DMS 273 treated with DMSO at 0.1 percent for 48 hours (cell line): ENCODE measurements at places on chromosomes 7 and 10.
A peak's percentile ranks its signal among the peaks of the same experiment; 100 is the strongest.

DNA sequence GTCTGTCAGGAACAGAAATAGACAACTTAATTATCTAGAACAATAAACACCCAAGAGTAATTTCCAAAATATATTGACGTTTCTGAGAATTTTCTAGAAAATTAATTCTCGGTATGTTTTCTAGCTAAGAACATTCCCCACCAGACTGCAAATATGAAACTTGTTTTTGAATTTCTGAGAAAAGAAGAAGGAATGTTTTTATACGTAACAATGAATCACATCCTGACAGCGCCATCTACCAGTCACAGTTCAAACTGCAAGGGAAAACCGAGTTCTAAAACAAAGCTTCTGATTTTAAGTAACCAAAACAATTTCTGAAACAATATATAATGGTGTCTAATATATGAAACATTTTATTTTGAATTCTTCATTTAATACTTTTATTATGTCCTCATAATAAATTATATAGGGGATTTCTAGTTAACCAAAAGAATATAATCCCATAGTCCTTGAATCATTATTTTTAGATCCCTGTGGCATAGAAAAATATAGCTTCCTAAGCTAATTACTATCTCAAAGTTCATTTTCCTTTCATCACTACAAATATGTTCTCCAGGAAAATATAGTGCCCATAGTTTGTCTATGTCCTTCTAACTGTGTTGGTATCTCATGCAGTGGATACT is 34.5 kb upstream of the MEOX2 start:
- DNase-seq = peak; percentile 11

- no peak for DNase-seq
These were observed 14.1 kb upstream of the CXCL12 start for GRCh38 chr10:44398747-44399658.

GRCh38 chr10:129790715-129791446 is 173.2 kb downstream of the EBF3 start:
- DNase-seq = no peak

DNA sequence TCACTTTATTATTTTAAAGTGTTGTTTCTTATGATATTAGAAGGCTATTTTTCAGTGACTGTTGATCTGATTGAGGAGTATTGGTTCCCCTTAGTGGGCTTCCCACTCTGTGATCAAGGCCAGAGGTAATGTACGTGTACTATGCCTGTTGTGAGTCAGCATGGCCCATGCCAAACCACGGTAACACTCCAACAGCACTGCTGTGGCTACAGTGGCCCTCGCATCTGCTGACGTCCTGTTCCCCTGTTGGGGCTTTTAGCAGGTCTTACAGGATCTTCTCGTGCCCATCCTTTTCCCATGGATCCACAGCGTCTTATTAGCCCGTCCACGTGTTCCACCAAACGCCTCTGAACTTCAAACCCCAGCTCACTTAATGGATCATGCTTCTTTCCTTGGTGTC is 964.6 kb upstream of the CELF2 start:
- no peak for DNase-seq

GRCh38 chr10:25888627-25889026 is 45.4 kb upstream of the MYO3A start:
- DNase-seq = no peak

DNA sequence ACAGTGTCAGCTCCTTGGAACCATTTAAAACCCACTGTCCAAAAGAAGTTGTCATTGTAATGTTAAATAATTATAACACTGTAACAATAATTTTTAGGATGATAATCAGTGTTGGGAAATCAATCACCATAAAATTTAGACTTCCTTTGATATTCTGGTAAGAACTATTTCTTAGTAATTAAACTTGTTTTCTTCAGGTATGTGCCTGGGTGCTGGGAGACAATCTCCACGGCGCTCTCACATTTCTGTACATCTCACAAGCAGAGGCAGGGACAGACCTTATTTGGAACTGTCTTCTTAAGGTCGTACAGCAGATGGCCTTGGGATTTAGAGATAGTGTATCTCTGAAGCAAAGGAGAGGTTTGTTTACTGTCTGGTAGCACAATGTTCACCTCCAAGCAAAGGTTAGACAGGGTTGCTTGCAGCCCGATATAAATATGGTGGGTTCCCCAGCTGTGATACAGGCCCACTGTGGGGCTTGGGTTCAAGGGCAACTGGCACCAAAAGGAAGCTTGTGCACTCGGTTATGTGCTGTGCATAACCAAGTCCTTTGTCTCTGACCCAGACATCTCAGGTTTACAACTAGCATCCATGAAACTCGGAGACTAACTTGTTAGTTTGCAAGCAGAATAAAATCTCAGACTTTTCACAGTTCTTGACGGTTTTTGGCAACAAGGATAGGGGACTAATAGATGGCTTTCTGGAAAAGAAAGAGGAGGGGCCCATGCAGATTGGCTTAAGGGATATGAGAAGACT is 125.5 kb downstream of the RNF32 start:
- DNase-seq = no peak

DNA sequence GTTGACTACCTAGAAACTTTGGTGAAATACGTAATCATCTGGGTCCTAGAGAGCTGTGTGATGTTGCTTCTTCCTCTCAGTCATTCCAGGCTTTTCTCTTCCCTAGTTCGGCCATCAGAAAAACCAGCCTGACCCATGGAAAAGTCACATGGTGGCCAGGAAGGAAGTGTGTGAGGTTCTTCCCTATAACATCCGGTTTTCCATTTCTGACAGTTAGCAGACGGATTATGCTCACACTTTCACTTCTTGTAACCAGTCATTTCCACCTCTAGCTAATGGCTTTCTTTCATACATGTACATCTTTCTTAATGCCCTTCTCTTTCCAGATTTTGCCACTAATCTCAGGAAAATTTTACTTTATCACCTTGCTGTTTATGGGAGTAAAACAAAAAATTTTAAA is 110.0 kb upstream of the GLCCI1 start:
- no peak for DNase-seq

DNA sequence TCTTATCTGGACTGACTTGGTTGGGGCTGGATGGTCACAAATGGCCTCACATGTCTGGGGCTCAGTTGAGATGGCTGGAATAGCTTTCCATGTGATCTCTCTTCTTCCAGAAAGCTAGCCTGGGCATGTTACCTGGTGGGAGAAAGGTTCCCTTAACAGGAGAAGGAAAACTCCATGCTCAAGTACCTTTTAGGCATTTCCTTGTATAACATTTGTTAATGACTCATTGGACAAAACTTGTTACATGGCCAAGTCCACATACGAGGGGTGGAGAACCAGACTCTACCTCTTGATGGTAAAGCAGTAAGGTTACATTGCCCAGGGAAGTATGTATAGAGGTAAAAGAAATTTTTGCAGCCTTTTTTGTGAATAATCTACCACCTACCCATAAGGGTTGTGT is 826.4 kb downstream of the LRMDA start:
- no peak for DNase-seq

DNA sequence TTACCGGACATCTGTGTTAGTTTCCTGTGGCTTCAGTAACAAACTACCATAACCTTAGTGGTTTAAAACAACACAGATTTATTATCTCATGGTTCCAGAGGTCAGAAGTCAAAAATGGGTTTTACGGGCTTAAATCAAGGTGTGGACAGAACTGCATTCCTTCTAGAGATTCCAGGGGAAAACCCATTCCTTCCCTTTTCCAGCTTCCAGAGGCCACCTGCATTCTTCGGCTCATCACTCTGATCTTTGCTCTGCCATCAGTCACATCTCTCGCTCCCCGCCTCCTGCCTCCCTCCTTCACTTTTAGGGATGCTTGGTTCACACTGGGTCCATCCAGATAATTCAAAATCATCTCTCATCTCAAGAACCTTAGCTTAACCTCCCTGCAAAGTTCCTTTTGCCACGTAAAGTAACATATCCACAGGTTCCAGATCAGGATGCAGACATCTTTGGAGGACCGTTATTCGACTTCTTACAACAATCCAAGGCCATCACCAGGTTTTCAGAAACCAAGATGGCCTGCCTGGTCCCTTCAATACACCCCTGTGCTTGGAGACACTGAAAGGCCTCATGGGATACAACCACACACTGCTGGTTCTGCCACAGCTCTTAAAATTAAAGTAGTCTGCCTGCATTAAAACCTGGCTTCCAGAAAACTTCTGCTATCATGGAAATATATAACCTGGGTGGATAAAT is 225.9 kb upstream of the MYO3A start:
- no peak for DNase-seq

DNA sequence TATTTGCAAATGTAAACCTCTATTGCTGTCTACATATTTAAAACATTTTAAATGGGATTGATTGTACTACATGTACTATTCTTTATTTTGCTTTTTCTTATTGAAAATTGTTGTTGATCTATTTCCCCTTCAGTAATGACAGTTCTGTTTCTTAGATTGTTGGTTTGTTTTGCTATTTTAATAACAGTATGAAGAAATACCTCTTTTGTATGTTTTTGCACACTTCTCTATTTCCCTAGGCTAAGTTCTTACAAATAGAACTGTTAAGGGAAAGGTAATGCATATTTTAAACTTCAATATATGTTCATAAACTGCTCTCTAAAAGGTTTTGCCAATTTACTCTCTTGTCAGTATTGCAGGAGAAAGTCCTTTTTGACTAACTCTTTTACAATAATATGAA is 195.0 kb upstream of the PRPS1L1 start:
- DNase-seq = no peak

DNA sequence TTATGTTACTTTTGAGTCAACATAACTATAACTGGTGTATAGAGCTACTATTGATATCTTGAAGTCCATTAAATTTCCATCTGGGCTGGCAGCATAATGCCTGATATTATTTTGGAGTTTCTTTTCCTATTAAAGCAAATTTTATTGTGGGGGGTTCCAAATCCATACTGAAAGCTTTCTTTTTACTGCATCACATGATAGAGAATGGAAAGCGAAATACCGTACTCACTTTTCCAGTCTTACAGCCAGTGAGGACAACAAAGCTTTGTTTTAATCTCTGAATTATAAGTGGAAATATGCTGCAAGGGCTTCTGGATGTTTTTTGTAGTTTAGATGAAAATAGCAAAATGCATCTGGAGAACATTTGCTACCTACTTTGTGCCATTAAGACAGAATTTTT is 477.5 kb upstream of the SEMA3D start:
- no peak for DNase-seq

- no peak for DNase-seq
These were observed 73.1 kb upstream of the HECW1 start for GRCh38 chr7:43039346-43039745.

GRCh38 chr10:103792547-103792946 is 62.8 kb downstream of the SH3PXD2A start:
- no peak for DNase-seq

DNA sequence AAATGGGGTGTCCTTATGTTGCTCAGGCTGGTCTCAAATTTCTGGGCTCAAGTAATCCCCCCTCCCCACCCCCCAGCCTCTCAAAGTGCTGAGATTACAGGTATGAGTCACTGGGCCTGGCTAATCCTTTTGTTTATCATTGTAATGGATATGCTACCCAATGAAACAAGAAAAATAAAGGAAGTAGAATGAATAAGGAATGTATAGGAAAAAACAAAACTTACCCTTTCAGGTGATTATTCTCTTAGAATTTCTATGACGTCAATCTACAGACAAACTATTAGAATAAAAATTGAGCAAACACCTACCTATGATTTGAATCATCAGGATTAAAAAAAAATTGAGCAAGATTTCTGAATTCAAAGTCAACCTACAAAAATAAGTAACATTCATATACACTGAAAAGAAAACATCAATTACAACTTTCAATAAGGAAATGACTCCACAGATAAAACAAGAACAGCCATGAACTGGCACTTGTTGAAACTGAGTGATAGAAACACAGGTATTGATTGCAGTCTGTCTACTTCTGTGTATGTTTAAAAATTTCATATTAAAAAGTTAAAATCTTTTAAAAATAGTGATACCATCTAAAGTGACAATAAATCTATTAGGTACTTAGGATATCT is 12.2 kb downstream of the ADAM12 start:
- DNase-seq = no peak

DNA sequence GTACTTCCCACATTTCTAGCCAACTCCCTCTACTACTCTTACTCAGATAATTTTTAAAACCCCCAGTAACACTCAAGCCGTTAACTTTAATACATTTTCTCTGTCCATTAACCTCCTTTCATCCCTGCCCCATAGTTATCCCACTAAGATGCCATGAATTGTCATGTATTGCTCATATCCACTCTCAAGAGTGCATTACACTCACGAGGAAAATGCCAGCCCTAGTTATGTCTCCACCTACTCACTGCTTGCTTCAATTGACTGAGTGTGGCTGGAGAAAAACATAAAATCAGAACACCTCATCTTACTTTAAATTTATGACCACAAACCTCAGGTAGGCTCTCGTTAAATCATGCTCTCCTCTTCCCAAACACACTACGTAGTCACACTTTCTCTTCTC is 324.1 kb upstream of the NPSR1 start:
- no peak for DNase-seq

DNA sequence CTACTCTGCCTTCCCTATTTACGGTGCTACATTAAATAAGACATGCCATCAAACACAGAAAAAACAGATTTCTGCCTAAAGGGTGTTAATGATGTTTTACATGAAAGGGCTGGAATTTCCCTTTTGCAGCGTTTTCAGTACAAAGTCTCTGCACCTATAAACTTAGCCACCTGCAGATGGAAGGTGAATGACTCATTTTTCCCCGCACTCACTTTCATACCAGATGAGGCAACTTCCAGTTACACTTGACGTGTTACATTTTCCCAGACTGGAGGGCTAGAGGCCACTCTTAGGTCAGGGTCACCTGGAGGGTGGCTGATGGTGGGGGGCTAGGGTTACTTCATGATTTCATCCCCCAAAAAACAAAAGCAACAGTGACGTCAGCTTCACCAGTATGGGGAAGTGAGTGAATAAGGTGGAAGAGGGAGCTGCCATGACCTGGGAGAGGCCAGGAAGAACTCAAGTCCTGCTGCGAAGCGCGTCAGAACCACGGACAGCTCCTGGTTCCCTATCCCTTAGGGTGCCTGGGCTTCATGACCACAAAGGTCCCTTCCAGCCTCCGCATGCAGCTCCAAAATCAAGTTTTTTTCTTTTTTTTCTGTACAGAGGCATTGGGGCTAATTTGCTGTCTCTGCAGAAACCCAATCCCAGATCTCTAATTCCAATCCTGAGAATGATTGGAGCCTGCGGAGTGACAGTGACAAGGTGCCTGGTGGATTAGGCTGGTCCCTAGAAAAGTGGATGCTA is 94.0 kb downstream of the ADARB2 start:
- DNase-seq = no peak

DNA sequence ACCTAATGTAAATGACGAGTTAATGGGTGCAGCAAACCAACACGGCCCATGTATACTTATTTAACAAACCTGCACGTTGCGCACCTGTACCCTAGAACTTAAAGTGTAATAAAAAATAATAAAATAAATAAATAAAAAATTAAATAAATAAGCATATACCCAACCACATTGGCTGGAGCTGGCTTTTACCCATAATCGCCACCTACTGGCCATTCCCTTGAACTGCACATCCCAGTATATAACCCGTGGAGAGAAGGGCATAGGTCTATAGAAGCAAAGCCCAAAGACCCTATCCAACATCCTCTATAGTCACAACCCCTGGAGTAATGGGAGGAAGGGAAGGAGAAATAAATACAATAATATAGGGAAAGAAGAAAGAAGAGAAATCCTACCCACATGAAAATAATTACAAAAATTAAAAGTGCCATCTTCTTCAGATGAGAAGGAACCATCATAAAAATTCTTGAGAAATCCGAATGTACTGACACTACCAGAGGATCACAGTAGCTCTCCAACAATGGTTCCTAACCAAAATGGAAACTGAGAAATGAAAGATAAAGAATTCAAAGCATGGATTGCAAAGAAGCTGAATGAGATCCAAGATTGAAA is 65.6 kb downstream of the TWIST1 start:
- peak; percentile 7 for DNase-seq
